ENCODE measurements at places on chromosomes 1 and 21.

DNA sequence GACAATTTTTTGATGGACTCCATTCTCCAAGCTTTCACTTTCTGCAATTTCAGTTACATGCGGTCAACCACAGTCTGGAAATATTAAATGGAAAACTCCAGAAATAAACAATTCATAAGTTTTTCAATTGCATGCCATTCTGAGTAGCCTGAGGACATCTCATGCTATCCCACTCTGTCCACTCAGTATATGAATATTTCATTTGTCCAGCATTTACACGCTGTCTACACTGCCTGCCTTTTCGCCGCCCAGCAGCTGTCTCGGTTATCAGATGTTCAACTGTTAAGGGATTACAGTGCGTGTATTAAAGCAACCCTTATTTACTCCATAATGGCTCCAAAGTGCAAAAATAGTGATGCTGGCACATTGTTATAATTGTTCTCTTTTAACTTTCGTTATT, 116.3 kb downstream of the ADSS2 start:
- no peak for DNase-seq

GRCh38 chr1:39034114-39034654, 8.0 kb downstream of the NDUFS5 start:
- no peak for DNase-seq

- DNase-seq, result no peak
Observed at GRCh38 chr1:121566346-121566745, 381.6 kb downstream of the SRGAP2C start.

DNA sequence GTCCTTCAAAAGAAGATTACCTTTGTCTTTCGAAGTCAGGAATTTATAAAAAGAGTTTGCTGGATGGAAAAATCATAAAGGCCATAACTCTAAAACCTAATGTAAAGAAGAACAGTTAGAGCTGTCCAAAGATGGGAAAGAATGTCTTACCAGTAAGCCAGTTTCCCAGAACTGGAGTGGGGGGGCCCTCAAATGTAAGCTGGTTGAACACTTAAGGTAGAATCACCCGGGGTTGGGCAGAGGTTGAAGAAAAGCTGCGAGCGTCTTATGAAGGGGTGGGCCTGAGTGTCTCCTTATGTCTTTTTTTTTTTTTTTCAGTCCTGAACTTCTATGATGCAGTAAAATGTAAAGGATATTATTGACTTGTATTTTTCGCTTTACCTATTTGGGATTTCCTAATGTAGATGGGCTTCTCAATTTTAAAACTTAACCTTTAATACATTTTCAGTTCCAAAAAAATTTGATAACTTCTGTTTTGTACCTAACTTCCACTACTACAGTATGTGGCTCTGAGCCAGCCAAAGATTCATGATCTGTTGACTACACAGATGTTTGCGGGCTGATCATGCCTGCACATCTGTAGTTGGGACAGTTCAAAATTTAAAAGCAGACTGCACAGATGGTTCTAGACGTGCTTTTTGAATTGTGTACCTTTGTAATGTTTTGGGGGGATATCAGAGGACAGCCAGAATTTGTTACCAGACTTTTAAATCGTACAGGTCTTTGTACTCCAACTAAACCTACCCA, 43.6 kb downstream of the NFYC start:
- no peak for DNase-seq

DNA sequence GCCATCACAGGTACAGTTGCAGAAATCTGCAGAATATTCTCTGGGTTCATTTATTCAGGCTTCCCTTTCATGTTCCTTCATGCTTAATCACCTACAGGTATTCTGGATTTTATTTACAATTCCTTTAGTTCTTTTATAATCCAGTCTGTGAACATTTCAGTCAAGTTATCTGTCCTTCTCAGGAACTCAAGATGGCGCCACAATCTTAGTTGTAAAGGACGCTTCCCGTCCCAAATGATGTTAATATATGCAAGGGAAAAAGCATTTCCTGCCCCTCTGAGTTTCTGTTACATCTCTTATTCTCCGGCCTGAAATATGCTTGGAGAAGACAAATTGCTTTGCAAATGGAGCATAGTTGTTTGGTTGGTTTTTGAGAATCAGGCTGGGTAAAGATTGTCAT, 19.3 kb downstream of the F3 start:
- DNase-seq, result no peak

GRCh38 chr1:94255476-94255875, 18.1 kb upstream of the ARHGAP29 start:
- no peak for DNase-seq

DNA sequence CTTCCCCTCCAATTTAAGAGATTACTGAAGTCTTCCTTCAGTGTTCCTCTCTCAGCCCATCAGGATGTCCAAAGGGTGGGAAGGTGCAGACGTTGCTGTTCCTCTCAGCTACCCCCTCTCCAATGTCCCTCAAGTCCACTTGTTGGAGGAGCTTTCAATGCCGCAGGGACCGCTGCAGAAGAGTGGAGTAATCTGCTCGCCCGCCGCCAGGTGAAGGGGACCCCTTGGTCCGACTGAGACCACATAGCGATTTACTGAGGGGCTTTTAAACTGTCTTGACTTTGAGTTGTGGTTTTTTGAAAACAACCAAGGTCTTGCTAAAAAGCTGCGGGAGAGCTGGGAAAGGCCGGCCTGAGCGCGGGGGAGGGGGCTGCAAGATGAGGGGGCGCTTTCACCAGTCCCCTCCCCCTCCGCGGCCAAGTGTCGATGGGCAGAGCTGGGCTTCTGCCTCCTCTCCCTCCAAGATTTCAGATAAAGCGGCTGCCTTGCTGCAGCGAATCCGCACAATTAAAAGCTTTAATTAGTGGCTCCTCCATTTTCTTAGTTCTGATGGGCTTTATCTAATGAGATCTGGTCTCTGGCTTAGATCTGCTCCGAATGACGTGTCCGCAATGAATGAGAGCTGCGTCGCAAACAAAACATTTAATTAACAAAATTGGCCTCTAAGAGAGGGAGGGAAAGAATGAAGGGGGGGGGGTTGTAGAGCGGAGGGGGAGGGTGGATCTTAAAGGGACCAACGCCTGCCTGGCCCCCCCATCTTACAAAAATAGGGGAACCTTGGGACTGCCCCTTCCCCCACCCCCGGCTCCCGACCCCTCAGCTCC, 5.9 kb downstream of the LMO4 start:
- DNase-seq, result no peak

DNA sequence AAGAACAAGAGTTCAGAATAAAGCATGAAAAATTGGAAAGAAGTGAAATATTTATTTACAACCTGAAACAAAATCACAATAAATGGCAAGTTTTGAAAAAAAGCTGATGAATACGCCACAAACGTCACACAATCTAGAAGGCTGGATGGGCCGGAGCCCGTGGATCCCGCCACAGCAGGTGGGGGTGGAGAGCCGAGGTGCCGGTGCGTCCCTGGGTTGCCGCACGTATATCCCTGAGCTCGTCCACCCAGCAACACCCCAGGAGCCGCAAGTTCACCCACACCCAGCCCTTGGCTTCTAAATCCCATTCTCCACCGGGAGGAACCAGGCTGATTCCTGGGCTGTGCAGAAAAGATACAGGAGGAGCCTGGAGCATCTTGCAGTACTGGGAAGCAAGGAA, 25.6 kb upstream of the TTLL10 start:
- DNase-seq, result no peak

DNA sequence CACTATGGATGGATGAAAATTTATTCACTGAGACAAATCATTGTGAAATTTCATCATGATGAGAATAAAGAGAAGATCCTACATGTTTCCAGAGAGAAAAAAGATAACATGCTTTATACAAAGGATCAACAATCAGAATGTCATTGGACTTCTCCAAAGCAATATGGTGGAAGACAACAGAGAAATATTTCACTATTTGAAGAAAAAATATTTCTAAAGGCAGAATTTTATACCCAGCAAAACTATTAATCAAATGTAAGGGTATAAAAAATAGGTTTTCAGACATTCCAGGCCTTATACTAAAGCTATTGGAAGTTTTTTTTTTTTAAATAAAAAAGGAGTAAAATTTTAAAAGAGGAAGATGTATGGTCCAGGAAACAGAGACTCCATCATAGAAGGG, 100.6 kb upstream of the OLIG2 start:
- DNase-seq, result no peak

DNA sequence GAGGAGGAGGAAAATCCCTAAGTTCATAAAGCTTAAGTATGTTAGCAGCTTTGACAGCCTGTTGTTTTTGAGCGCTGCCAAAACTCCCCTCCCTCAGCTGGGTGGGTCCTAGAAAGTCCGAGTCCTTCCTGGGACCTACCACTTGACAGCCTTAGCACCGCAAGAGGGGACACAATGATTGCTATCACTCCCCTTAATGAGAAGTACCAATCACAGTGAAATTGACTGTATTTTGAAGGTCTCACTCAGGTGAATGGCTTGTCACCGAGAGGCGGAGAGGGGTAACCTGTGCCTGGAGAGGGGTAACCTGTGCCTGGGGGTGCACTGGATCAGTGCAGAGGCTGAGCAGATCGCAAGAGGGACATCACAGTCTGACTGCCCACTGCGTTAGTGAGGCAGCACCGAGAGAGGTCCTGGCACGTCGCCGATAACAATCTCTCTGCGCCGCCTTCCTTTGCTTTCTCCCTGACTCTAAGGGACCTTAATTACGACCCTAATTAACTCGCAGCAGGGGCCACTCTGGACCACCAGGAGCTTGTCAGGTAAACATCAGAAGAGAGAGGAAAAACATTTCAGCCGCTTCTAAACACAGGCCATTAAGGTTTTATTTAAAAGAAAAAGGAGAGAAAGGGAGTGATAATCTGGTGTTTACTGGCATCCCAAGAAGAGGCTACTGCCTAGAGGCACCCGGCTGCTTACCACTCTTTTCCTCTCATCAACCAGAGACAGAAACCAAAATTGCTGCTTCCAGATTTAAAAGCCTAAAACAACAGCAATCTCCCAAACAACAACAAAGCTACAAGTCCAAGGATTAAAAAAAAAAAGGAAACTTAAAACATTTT, 25.7 kb upstream of the KCNK1 start:
- no peak for DNase-seq

- no peak for DNase-seq
Observed at GRCh38 chr1:27589841-27590426, 14.0 kb downstream of the AHDC1 start.

GRCh38 chr1:160652924-160653619, 6.2 kb upstream of the SLAMF1 start:
- DNase-seq, result no peak

- DNase-seq, result no peak
Observed at GRCh38 chr1:27520651-27521050, 30.7 kb upstream of the WASF2 start.

- DNase-seq, result no peak
Observed at GRCh38 chr1:15465674-15466073, 9.1 kb downstream of the CELA2A start.

DNA sequence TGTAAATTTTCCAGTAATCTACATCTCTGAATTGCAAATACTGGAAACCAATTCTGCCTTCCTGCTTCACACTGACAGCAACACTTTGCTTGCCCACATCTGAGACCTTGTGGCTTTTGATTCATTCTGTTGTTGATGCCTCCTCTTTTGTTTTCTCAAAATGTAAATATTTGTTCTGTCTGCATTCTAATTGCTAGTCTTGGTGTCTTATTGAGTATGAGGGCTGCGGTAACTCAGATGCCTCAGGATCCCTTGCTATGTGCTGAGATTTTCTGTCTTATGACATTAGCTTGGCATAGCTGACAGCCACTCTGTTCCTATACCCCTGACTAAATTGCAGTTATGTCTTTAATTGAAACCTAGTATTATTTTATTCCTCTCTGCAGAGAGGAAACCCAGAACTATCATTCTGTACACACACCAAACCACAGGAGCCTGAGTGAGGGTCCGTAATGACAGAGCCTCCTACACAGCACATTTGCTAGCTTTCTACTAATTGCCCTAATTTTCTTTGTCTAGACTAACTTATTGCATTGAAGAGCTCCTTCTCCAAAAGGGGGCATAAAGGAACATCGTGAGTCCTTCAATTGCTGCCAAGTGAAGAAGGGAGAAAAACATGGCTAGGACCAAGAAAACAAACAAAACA, 72.1 kb downstream of the GREM2 start:
- DNase-seq, result no peak

GRCh38 chr1:186978596-186979556, 150.1 kb downstream of the PLA2G4A start:
- no peak for DNase-seq

DNA sequence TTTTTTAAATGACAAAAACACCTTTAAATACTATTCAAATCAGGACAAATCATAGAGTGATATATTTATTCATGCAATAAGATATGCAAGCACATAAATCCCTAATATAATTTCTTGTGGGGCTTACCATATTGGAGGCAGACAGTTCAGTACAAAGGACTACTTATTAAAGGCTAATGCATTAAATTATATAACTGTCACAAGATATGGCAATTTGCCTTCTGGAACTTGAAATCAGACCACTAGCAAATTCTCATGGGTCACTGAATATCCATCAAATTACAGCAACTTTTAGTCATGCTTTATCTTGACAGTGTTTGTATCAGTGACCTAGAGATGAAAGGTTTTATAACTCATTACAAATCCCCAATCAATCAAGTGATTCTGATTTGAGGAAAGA, 54.1 kb upstream of the NCAM2 start:
- no peak for DNase-seq

- no peak for DNase-seq
Observed at GRCh38 chr21:8998946-8999681, 1522.3 kb upstream of the TPTE start.

DNA sequence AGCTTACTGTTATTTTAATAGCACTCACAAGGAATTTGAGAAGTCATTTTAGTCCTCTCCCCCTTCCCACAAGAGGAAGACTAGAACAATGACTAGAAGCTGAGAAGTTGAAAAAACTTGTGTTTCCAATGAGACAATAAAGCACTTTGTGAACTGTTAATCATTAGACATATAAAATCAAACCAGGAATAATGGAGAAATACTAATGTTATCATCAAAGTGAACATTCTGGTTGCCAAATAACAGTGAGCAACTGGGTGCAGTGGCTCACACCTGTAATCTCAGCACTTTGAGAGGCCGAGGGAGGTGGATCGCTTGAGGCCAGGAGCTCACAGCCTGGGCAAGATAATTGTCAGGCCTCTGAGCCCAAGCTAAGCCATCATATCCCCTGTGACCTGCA, 54.0 kb upstream of the RASAL2 start:
- no peak for DNase-seq

GRCh38 chr1:189787201-189787600, 690.5 kb downstream of the BRINP3 start:
- DNase-seq, result no peak

DNA sequence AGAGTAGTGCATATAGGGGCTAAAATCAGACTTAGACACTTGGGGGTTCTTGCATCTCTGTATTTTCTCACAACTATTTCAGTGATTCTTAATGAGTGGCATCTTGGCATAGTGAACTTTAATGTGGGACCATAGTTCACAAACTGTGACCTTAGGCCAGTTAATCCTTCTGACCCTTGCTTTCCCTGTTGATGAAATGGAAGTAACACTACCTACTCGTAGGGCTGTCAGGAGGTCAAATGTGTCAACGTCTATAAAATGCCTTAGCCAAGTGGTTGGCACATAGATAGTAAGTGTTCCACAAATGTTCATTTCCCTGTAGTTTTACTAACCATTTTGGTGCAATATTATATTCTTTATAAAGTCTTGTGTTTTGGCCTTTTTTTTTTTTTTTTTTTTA, 49.4 kb downstream of the DYRK1A start:
- no peak for DNase-seq

GRCh38 chr1:65694933-65695332, 97.8 kb upstream of the PDE4B start:
- no peak for DNase-seq

Measured in NCI-H187 (cell line).